ENCODE measurements at places on chromosomes 3 and 15.

- no peak for DNase-seq
Measured at GRCh38 chr3:168040607-168041208, 55.0 kb downstream of the GOLIM4 start.

DNA sequence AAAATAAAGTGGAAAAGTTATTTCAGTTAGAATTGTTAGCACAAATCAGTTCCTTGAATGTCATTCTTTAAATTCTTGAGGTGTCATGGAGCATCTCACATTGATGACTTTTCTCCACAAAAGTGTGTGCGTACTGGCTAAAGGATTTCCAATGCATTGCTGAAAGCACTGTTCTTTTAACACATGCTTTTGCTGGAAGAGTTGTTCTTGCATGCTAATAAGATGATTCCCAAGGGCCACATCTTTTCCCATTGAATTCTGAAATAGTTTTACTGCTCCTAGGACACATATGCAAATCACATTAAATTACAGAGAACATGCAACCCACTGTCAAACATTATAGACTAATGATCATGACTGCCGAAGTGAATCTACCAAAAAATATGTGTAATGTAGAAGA, 516.3 kb upstream of the CADM2 start:
- no peak for DNase-seq

GRCh38 chr3:69746119-69746518, 6.9 kb downstream of the MITF start:
- DNase-seq = no peak

DNA sequence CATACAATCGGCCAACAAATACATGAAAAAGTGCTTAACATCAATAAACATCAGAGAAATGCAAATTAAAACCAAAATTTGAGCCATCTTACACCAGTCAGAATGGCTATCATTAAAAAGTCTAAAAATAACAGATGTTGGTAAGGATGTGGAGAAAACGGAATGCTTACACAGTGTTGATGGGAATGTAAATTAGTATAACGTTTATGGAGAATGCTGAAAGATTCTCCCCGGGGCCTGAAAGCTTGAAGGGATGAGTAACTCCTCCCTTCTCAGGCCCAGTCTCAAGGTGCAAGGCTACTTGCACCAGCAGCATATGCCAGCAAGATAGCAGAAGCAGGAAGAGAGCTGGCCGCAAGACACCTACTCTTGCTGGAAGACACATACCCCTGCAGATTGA, 123.7 kb upstream of the NLGN1 start:
- no peak for DNase-seq

DNA sequence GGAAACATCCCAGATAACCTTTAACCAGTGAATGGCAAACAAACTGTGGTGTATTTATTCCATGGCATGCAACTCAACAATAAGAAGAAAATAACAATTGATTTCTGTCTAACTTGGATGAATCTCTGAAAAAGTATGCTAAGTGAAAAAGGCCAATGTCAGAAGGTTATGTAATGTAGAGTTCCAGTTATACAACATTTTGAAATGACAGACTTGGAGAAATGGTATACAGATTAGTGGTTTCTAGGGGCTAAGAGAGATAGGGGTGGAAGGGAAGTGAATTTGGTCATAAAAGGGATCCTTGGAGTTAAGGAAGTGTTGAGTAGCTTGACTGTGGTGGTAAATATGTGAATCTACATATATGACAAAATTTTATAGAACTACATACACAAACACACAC, 269.4 kb upstream of the SUCLG2 start:
- DNase-seq = no peak

- DNase-seq = no peak
Measured at GRCh38 chr3:141353652-141354495, 14.4 kb upstream of the ZBTB38 start.

DNA sequence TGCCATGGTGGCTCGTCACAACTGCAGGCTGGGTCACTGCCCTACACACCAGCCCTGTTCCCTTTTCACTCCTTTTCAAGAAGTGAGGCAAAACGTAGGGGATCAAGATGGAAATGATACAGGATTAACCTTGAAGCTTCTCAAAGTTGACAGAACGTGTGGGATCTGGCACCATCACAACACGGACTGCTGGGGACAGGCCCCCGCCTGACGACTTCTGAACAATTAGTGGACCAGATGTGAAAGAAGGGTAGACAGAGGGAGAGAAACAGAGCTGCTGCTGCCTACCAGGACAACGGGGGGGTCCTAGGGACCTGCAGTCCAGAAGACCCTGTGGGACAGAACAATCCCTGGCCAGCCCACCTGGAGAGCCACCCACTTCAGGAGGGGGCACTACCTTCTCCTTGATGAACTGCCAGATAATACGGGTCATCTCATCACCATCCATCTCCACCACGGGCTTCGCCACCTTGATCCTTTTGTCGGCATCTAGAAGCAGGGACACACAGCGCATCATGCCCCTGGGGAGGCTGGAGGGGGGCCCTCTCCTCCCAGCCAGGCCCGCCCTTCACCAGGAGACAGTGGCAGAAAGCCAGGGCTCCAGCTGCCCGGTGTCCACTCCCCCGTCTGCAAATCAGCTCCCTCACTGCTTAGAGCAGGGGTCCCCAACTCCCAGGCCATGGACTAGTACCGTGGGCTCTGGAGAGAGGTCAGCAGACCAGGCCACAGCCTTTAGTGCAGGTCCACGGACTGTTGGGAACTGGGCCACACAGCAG, 10.9 kb downstream of the IDH2 start:
- DNase-seq = no peak

GRCh38 chr15:66850996-66851310, 148.9 kb downstream of the SMAD6 start:
- DNase-seq = no peak

GRCh38 chr3:73448761-73449301, 175.9 kb downstream of the PDZRN3 start:
- DNase-seq = no peak

GRCh38 chr3:28826840-28827239, 454.0 kb upstream of the RBMS3 start:
- DNase-seq = no peak

DNA sequence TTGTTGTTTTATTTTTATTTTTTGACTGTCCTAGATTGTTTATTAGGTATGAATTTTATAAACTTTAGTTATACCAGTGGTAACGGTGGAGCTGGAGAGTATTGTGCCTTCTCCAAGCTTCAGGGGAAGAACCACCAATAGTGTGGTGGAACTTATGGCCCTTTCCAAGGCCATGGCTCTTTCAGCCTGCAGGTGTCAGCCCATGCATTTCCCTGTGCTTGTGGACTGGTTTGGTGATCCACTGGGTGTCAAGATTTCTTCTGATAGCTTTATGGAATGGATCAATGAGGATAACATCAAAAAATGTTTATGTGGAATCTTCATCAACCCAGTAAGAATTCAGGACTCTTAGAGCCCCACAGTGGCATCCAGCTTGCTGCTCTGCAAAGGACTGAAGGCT, 19.2 kb upstream of the SCAMP5 start:
- DNase-seq = no peak

DNA sequence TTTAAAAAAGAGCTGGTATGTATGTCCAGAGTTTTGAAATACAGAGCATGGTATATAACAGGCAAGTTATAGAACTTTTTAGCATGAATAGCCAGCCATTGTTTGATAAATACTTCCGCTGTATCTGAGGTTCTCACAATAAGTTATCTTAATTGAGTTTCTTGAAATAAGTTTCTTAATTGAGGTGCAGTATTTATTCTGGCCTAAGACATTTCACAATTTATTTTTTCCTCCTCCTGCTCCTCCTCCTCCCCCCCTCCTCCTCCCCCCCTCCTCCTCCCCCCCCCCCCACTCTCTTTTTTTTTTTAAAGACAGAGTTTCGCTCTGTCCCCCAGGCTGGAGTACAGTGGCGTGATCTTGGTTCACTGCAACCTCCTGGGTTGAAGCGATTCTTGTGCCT, 83.4 kb downstream of the VPS8 start:
- DNase-seq = no peak

DNA sequence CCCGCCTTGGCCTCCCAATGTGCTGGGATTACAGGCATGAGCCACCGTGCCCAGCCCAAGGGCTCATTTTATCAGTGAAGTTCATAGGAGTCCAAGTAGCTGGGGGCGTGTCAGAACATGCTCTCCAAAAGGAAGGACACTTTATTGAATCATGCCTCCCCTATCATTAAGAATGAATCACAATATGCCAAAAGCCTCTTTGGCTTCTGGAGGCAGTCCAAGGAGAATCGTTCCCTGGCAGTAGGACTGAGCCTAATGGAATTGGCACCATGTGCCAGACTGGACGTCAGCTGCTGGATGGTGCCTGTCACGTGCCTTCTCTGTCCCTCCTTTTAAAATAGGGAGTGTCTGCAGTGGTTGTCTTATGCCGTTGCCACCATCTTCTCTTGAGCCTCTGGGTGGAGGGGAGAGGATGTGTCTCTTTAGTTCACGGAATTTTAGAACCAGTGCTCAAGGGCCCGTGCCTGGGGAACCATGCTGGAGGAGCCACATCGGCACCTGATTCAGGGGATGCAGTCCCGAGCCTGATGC, 234.7 kb upstream of the LYSMD4 start:
- no peak for DNase-seq

GRCh38 chr15:67105065-67105951, 39.9 kb downstream of the SMAD3 start:
- no peak for DNase-seq

DNA sequence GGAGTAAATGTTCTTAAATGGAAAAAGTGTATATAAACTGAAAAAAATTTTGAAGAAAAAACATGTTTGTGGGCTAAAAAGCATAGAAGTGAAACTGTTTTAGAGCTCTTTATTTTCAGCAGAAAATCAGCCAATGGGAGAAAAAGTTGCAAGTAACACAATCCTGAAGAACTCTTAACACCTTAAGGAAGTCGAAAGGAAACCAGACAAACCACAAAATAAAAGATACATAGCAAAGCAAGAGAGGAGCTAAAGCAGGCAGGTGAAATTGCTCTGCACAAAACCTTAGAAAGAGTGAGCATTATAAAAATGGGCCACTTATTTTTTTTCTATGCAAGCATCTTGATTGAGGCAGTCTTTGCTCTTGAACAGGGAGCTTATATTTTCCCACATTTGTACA, 300.5 kb downstream of the RAP2B start:
- DNase-seq = no peak

DNA sequence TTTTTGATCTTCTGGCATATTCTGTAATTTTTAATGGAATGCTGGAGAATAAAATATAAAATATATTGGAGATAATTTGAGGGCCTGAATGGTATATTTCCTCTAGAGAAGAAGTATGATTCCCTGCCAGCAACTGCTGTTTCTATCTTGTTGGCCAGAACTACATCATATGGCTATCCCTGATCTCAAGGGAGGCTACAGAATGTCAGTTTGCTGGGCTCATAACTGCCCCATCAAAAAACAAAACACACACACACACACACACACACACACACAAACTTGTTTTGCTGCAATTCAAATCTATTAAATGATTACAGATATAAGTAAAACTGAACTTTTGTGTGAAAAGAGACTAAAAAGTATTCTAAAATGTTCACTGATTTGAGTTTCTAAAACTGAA, 51.0 kb downstream of the RASA2 start:
- DNase-seq = no peak

DNA sequence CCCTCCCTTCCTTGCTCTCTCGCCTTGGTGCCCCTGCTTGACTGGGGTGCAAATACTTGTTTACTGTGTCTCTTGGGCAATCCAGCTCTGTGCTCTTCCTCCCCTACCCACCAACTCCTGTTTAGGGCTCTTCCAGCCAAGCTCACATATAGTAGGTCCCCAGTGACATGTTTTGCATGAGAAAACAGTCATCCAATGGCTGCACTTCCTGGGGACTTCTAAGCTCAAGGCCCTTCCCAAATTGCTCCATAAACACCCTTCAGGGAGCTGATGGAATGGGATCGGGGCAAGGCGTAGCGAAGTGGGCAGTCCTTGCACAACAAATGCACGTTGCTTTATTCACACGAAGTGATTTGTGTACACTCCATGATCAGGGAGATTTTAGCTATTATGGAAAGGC, 9.4 kb upstream of the COPG1 start:
- no peak for DNase-seq

DNA sequence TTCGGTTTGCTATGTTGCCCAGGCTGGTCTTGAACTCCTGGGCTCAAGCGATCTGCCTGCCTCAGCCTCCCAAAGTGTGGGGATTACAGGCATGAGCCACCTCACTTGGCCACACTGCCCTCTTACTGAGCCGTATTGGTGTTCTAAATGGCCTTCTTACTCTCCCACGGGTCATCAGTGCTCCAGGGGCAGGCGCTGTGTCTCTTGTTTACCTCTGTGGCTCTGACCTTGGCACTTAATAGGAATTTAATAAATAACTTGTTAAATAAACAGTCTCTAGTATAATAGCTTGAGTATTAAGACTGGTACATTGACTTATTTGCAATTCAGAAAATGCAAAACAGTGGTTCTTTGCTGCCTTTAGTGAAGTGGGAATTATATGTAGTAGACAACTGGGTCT, 13.7 kb downstream of the FLNB start:
- DNase-seq = no peak

DNA sequence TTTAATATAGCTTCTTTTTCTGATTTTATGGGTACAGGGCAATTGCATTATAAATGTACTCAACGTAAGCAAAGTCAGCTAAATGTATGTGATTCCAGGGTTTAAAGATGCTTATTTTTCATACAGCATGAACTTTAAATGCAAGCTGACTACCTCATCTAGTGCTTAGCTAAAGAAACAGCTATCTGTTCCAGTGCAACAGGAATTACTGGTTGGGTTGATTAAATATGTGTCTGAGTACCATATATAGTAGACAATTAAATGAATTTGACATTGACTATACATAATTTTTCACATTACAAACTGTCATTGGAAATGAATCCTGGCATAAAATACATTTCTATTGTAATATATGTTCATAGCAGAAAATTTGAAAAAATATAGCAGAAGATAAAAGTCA, 26.3 kb upstream of the SV2B start:
- no peak for DNase-seq

GRCh38 chr3:71421475-71421819, 162.1 kb downstream of the FOXP1 start:
- DNase-seq = no peak

GRCh38 chr15:48510976-48511375, 134.5 kb downstream of the FBN1 start:
- no peak for DNase-seq

GRCh38 chr3:58164199-58164879, 46.4 kb downstream of the DNASE1L3 start:
- no peak for DNase-seq

Data from H1 (cell line).